ENCODE measurements at places on chromosomes 3 and 15.
A peak's percentile ranks its signal among the peaks of the same experiment; 100 is the strongest.

GRCh38 chr15:38455092-38455491 is 1.2 kb downstream of the FAM98B start:
- no peak for DNase-seq

DNA sequence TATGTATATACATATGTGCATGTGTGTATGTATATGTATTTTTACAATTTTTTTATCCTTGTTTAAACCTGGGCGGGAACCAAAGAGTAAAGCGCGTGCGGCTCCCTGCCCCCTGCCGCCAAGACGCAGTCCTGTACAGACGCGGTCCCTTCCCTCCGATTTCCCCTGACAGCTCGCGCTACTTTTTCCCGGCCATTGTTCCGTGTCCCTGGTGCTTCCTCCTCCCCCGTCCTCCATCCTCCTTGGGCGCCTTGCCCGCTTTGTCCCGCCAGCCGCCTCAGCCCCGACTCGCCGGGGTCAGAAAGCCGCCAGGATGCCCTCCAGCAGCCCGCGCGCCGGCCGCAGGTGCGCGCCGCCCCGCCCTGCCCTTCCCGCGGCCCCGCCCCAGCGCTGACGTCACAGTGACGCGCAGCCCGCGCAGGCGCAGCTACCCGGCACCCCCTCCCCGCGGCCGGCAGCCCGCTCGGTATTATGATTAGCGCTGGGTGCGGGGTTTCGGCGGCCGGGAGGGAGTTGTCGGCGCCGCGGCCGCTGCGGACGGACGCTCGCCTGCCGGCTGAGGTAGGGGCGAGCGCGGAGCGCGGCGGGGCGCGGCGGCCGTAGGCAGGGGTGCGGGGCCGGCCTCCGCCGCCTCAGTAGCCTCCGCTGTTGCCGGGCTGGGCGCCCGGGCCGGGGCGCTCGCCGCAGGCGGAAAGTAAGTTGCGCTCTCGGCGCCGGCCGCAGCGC is at the start of gene SNRK:
Gene SNRK (plus strand): TSS at position 426 of the 726 bp plus-strand sequence. CDS start 16,664 bp downstream, outside the sequence.
- DNase-seq, result peak; percentile 92

- no peak for DNase-seq
These were observed 62.0 kb downstream of the ZNF148 start for GRCh38 chr3:125313060-125313635.

DNA sequence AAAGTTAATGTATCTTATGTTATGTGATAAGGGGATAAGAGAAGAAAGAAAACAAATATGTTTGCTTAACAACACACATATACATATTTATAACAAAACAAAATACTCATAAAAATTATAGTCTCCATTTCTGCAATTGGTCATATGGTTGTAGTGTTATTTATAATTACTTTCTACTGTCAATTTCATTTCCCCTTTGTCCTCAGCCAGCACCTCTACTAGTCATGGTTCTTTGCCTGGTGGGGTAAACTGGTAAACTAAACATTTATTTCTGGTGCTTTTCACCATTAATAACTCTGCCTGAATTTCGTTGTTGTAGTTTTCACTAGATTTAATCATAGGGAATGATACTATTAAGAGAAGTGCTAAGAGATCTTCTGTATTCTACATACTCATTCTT is 88.0 kb upstream of the ALCAM start:
- no peak for DNase-seq

DNA sequence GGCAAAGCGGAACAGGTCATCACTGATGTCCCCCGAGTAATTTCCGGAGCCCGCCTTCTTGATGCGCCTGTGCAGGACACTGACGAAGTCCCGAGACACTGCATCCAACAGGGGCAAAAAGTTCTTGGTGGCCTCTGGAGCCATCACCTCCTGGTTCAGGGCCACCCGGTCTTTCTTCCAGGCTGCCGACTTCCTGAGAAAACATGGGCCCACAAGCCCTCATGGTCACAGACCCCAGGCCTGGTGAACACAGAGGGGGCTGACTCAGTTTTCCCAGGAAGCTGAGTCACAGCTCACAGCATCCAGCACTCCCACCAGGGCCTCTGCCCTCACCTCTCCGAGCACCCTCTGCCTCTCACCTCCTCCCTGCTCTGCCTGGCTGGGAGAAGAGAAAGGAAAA is 22.4 kb downstream of the CYP11A1 start:
- no peak for DNase-seq

DNA sequence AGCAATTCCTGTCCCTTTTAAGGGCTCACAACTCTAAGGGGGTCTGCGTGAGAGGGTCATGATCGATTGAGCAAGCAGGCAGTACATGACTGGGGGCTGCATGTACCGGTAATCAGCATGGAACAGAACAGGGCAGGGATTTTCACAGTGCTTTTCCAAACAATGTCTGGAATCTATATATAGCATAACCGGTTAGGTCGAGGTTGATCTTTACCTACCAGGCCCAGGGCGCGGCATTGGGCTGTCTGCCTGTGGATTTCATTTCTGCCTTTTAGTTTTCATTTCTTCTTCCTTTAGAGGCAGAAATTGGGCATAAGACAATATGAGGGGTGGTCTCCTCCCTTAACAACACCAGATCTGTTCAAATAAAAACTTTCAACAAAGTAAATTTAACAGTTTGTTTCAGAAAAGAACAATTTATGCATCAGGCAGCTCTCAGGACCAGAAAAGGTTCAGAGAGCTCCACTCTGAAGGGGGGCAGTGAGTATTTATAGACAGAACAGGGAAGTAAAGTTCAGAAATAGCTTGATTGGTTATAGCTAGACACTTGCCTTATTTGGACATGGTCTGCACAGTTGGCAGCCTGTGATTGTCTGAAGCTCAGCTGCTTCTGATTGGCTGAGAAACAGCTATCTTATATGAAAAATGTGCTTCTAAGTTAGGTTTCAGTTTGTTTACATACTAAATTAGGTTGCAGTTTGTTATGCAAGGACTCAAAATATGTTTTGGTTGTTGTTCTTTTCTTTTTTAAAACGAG is 17.2 kb upstream of the B4GALT4 start:
- no peak for DNase-seq

DNA sequence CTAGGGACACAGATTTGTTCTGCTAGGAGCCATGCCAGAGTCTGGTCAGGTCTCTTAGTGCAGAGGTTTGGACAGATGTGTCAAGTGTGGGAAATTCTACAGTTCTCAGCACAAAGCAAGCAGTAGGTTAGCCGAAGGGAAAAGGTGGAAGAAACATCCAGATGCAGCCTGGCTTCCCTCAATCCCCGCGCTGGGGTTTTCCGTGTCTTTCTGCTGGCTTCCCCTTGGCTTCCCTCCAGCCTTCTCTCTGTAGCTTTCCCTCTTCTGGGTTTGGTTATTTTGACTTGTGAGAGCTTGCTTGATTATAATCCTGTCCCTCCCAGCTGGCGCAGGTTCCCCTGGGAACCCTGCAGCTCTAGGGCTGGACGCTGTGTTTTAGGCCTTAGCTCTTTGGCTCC is 4.1 kb downstream of the TF start:
- no peak for DNase-seq

GRCh38 chr3:10941972-10942371 is 50.6 kb upstream of the SLC6A1 start:
- no peak for DNase-seq
